T-helper 17 cell (primary cell): ENCODE measurements at places on chromosomes 13 and 19. TPM values are rescaled to one million over a fixed set of nuclear protein-coding genes. Genes with fewer than 3 reads are reported as not detected.

GRCh38 chr19:55058781-55059610 lies 4.0 kb downstream of the RDH13 start:
- no peak overlapping the region for H3K4me3 ChIP-seq
- DNase-seq: no peak
- no peak overlapping the region for H3K27ac ChIP-seq
- H3K27me3 ChIP-seq: no peaks in the 10 kb centered on the region

The TMEM150B gene
- total RNA-seq: not detected

GRCh38 chr13:49314344-49314882 lies 66.7 kb downstream of the CDADC1 start:
- H3K27me3 ChIP-seq: no peaks in the 10 kb centered on the region
- H3K27ac ChIP-seq: peak overlapping the region; percentile 34
- no peaks in the 10 kb centered on the region for H3K4me1 ChIP-seq

GRCh38 chr19:58305932-58306323 lies 751 bp downstream of the ERVK3-1 start:
- peaks cover 9% of the 10 kb centered on the region for H3K36me3 ChIP-seq
- DNase-seq: no peak
- peak overlapping the region; percentile 99 for H3K4me3 ChIP-seq
- H3K27me3 ChIP-seq: no peaks in the 10 kb centered on the region
- H3K27ac ChIP-seq: peak overlapping the region; percentile 97

The LGALS7B gene
- not detected for total RNA-seq

DNA sequence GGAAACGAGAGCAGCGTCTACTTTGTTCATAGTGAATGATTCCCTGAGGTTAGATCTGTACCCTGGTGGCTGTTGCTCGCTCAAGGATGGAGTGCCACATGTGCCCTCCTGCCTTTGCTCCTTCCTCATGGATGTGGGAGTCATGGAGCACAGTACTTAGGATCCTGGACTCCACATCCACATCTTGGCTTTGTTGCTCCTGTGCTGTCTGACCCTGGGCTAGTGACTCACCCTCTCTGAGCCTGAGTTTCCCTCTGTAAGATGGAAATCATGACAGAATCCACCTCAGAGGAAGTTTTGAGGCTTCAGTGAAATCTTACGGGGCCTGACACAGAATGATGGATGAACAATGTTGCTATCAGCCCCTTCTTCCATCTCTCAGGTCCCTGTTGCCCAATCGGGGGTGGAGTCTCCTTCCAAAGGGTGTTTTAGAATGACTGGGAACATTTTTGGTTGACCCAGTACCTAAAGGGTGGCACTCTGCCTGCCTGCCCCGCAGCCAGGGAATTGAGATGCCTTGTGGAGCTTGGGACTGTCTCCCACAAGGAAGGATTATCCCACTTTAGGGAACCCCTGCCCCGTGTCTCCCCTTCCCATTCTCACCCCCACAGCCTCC lies 9.8 kb upstream of the TIMM50 start:
- peaks cover 10% of the 10 kb centered on the region for H3K4me1 ChIP-seq
- no peak for DNase-seq
- H3K4me3 ChIP-seq: no peak overlapping the region
- peaks cover 16% of the 10 kb centered on the region for H3K36me3 ChIP-seq
- H3K27ac ChIP-seq: no peak overlapping the region

DNA sequence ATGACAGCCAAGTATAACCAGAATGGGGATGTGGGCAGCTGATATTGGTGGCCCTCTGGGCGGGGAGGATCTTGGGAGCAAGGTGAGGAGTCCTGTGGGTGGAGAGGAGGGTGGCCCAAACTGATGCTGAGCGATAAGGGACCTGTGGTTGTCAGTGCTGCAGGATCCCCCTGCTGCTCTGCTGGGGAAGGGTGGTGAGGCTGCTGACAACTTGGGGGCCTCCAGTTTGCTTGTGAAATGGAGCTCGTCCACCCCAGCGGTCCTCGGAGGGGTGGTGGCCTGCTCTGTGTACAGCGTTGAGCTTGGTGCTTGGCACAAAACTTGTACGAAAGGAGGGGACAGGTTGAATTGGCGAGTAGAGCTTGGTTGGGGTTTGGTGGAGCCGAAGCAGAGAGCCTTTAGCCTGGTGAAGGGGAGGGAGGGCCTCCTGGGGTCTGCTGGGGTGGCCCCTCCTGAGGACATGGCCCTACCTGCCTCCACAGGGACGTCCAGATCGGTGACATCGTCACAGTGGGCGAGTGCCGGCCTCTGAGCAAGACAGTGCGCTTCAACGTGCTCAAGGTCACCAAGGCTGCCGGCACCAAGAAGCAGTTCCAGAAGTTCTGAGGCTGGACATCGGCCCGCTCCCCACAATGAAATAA lies 2.9 kb downstream of the RPS11 start:
- peaks cover 22% of the 10 kb centered on the region for H3K36me3 ChIP-seq
- DNase-seq: no peak
- no peaks in the 10 kb centered on the region for H3K27me3 ChIP-seq
- peaks cover 42% of the 10 kb centered on the region for H3K4me1 ChIP-seq
- peak overlapping the region; percentile 100 for H3K4me3 ChIP-seq

The ZNF555 gene
- 3.4 TPM for total RNA-seq

DNA sequence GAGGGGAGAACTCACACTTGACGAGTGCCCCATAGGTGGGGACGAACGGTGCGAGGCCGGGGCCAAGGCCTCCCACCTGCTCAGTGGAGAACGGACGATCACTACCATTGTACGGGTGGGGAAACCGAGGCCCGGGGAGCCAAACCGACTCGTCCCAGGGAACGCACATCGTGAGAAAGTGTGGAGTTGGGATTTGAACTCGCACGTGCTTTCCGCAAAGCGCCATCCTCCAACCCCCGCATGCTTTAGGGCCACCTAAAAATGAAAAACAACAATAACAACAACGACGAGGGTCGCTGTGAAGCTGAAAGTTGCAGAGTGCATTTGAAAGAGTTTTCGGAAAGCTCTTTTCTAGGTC lies 458 bp downstream of the ARHGEF1 start:
- H3K27me3 ChIP-seq: no peaks in the 10 kb centered on the region
- no peak for DNase-seq
- H3K4me1 ChIP-seq: peaks cover 61% of the 10 kb centered on the region
- peak overlapping the region; percentile 99 for H3K4me3 ChIP-seq
- peaks cover 17% of the 10 kb centered on the region for H3K36me3 ChIP-seq

The FGF21 gene
- total RNA-seq: not detected

The IGLON5 gene
- total RNA-seq: not detected

The CARM1 gene
- total RNA-seq: 24.3 TPM

- no peaks in the 10 kb centered on the region for H3K36me3 ChIP-seq
- DNase-seq: no peak
- no peak overlapping the region for H3K27ac ChIP-seq
- H3K4me3 ChIP-seq: no peak overlapping the region
- H3K27me3 ChIP-seq: no peaks in the 10 kb centered on the region
- no peaks in the 10 kb centered on the region for H3K4me1 ChIP-seq
Observed at GRCh38 chr13:85828094-85828684, 29.0 kb upstream of the SLITRK6 start.
